PC-3 (cell line): ENCODE measurements at places on chromosomes 5 and 9. TPM values are rescaled to one million over a fixed set of nuclear protein-coding genes. Genes with fewer than 3 reads are reported as not detected.

NDOR1 gene
- total RNA-seq = 21.5 and 25.7 TPM in 2 replicates

FAM120A gene
- total RNA-seq = 89.6 and 95.4 TPM in 2 replicates

AGXT2 gene
- total RNA-seq = not detected in 2 replicates

SELENOP gene
- 3.3 and 3.9 TPM in 2 replicates for total RNA-seq

TRPM6 gene
- not detected in 2 replicates for total RNA-seq

SLCO6A1 gene
- not detected in 2 replicates for total RNA-seq

GRCh38 chr5:92887254-92887653, 693.8 kb downstream of the NR2F1-AS1 start:
- DNase-seq = no peak

- DNase-seq = no peak
Observed at GRCh38 chr9:88993327-88993726, 2.1 kb downstream of the S1PR3 start.

- no peak for DNase-seq
Observed at GRCh38 chr9:121725008-121725775, 73.8 kb downstream of the DAB2IP start.

DNA sequence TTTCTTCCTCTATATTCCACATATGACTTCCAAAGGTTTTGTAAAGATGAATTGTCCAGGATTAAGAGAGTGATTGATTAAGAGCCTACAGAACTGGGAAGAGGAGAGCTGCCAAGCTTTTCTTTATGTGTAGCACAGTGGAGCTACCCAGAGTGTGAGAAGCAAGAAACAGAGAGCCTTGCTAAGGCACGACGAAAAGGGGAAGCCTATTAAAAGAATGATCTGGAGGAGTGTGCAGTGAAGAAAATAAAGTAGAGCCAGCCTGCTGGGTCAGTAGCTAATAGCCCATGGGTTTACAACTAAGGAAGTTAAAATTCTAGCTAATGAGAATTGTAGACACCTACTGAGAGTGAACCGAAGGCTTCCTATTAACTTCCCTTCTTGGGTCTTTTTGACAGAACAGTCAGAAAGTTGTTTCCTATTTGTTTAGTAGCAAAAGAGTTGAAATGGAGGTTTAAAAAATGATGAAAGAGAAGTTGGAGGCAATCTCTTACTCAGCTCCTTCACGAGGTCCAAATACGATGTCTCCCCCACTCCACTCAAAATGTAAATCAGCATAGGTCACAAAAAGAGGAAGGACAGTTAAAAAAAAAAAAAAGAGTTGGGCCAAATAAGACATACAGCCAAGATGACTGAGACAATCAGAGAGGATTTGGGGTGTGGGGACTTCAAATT, 957 bp upstream of the PRR16 start:
- no peak for DNase-seq

GRCh38 chr9:98724810-98725530, 16.2 kb upstream of the GABBR2 start:
- no peak for DNase-seq

- no peak for DNase-seq
Observed at GRCh38 chr5:151132963-151133362, 24.6 kb downstream of the ANXA6 start.

- no peak for DNase-seq
Observed at GRCh38 chr5:30752015-30752414, 441.5 kb upstream of the CDH6 start.

GRCh38 chr5:97629276-97629675, 446.2 kb upstream of the RIOK2 start:
- no peak for DNase-seq

GRCh38 chr5:32625547-32625946, 40.2 kb downstream of the SUB1 start:
- DNase-seq = no peak

DNA sequence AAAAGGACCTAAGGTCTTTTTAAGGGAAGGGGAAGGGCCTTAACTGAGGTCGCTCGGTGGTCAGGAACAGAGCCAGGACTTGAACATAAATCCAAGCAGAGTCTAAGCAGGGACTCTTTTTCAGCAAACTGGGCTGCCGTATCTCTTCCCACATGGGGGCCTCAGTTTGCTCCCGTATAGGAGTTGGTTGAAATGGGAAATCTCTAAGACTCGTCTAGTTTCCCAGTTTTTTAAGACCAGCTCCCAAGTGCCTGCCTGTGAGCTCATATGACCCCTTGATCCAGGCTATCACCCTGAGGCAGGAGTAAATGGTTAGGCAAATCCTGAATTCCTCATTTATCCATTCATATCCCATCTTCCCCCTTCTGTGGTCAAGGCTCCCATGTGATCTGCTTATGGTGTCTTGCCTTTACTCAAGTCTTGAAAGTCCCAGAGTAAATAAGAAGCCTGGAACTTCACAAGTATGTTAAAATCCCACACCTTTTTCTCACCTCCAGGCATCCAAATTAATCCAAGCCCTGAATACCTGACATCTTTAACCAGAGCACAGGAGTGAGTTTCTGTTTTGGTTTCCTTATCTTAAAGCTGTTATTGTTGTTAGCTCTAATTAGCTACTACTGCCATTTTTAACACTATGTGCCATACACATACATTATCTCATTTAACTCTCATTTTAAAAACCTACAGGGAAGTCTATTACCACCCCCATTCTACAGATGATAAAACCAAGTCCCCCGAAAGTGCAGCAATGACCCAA, 3.0 kb downstream of the ARSI start:
- no peak for DNase-seq

- no peak for DNase-seq
Observed at GRCh38 chr9:126624912-126625311, 11.2 kb downstream of the LMX1B start.
